CD4-positive, CD25-positive, alpha-beta regulatory T cell (primary cell): ENCODE measurements at places on chromosomes 7 and 10.

DNA sequence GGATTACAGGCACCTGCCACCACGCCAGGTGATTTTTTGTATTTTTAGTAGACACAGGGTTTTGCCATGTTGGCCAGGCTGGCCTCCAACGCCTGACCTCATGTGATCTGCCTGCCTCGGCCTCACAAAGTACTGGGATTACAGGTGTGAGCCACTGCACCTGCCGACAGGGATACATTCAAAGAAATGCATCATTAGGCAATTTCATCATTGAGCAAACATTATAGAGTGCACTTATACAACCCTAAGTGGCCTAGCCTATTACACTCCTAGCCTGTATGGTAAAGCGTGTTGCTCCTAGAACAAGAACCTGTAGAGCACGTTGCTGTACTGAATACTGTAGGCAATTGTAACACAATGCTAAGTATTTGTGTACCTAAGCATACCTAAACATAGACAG, 350.3 kb downstream of the GALNT17 start:
- DNase-seq = no peak

- DNase-seq = peak; percentile 48
Measured at GRCh38 chr10:101441541-101442455, 87.8 kb downstream of the BTRC start.

GRCh38 chr10:98269435-98269912, 1.5 kb upstream of the LOXL4 start:
- no peak for DNase-seq

DNA sequence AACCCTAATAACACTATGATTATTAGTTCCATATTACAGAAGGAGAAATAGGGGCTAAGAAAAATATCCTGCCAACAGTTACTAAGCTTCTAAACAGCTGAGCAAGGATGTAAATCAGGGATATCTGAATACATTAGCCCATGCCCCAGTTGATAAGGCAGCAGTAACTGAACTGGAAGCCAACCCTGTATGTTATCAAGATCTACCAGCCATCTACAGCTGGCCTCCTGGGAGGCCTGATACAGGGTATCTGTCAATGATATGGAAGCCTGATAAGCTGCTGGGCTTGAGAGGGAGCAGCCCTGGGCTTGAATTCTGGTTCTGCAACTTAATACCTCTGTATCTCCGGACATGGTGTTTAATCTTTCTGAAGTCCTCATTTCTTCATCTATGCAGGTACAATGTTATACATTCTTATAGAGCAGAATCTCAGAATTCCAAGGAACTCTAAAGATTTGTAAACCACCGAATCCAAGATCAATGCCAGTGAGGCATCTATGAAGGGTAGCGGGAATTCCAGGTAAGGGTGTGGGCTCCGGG, 37.9 kb upstream of the AFAP1L2 start:
- no peak for DNase-seq

DNA sequence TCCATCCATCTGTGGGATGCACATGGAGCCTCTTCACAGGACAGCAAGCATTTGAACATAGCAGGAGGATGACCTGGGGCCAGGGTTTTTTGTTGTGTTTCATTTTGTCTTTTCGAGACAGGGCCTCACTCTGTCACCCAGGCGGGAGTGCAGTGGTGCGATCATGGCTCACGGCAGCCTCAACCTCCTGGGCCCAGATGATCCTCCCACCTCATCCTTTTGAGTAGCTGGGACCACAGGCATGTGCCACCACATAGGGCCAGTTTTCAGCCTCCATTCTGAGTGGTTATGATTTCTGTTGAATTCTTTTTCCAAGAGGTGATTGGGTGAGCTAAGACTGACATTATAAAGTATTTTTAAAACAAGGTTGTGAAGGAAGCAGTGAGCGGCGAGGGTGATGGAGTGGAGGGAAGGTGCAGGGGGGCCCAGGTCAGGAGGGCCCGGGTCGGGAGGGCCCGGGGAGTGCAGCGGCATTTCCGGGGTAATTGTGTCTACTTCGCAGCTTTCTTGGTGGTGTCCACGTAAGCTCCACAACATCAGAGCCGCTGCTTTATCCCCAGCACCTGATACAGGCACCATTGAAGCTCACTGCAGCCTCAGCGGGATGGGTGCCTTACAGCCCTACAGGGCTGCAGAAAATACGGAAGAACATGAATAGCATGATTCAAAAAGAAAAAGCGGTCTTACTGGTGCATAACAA, 12.0 kb upstream of the LARP4B start:
- no peak for DNase-seq

- no peak for DNase-seq
Measured at GRCh38 chr10:11193001-11193551, 175.4 kb downstream of the CELF2 start.
